Activated CD4-positive, CD25-positive, alpha-beta regulatory T cell treated with anti-CD3 and anti-CD28 coated beads, Interleukin-2, amount 50 U/mL, for 24 hours (primary cell): ENCODE measurements at places on chromosomes 1 and 21.
A peak's percentile ranks its signal among the peaks of the same experiment; 100 is the strongest.

DNA sequence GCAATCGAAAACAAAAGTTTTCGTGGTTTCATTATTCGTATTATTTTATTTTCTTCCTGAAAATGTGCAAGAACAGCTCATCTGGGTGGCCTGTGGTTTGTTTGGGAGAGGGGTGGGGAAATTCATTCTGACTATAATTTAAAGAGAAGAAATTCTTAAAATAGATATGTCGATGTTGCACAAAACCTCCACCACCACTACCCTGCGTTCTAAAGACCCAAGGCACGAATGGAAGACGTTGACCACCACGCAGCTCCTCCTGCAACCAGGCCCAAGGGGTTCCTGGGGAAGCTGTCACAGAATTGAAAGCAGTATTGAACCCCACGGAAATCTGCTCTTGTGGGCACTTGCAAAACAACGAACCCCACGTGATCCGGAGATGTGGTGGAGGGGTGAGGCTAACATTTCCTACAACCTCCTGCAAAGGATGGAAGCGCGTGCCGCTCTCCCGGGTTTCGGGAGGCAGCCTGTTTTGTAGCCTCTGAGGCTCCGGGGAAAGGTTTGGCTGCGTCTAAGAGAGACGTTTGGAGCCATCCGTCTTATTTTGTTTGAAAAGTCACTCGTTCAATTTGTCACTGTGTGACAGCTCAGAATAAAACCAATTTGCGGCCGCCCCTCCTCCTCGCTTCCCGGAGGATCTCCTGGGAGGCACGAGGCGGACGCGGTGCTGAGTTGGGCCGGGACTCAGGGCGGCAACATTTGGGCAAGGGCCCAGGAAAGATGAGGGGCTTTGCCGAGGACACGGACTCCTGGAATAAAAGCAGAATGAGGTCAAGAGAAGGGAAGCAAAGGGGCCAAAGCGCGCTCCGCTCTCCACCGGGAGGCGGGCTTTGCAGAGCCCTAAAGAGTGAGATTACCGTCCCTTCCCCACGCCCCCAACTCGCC is 810 bp upstream of the HLX start:
- no peak for ATAC-seq

DNA sequence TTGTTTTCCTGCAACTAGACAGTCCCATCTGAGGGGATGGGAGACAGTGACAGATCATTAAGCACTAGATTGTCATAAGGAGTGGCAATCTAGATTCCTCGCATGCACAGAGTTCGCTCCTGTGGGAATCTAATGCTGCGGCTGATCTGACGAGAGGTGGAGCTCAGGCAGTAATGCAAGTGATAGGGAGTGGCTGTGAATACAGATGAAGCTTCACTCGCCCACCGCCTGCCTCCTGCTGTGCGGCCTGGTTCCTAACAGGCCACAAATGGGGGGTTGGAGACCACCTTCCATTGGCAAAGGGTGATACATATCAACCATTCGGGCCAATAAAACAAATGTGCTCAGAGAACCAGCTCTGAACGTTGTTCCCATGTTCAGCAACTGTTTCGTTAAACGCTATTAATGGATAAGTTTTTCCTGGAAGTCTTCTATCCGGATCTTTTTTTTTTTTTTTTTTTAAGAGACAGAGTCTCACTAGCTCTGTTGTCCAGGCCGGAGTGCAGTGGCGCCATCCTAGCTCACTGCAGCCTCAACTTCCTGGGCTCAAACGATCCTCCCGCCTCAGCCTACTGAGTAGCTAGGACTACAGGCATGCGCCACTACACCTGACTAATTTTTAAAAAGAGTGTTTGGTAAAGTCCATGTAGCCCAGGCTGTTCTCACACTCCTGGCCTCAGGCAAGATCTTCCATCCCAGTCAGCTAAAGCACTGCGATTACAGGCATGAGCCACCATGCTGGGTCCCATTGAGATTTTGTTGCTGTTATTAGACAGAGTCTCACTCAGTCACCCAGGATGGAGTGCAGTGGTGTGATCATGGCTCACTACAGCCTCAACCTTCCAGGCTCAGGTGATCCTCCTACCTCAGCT is 8.7 kb upstream of the RSRP1 start:
- no peak for ATAC-seq

DNA sequence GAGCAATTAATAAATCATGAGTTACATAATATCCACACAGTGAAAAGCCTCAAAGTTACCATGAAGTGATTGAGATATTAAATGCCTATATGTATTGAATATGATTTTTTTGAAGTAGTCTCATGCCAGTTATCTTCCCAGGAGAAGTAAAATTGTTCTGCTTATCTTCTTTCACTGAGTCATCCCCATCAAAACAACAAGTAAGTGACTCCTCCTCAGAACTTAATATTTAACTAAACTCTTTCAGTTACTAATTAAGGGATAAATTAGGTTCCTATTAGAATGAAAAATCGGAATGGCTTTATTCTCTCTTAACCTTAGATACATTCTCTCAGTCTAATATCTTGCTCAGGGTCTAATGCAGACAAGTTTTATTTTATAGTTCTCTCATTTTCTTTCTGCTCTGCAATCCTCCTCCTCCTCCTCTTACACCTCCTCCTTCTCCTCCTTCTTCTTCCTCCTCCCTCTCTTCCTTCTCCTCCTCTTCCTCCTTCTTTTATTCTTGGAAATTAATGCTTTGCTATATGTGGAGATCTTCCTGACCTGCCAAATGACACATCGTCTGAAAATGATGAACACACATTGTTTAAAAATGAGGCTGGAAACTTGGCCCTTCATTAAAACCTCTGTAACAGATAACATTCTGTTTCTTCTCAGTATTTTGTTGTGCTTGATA is 110.9 kb downstream of the RUNX1 start:
- ATAC-seq = no peak

DNA sequence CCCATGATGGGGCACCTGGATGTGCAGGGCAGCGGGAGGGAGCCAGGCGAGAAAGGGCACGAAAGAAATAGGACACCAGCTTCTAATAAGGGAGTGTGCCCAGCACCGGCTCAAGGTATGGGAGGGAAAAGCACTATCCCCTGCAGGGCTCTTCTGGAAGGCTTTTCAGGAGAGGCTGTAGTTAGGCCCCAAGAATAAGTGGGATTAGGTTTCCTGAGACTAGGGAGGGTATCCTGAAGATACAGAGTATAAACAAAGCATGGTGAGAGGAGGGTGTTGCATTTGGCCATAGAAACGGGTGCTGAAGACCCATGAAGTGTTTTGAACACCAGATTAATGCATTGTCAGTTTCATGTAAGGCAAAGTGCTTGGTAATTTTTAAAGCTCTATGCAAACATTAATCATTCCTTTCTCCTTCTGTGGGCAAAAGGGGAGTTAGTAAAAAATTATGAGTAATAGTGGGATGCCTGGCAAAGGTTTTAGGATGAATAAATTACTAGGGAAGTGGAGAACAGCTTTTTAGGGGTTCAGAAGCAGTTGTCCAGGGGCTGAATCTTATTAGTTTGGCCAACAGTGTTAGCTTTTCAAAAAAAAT is 74.0 kb downstream of the SYT6 start:
- no peak for ATAC-seq

DNA sequence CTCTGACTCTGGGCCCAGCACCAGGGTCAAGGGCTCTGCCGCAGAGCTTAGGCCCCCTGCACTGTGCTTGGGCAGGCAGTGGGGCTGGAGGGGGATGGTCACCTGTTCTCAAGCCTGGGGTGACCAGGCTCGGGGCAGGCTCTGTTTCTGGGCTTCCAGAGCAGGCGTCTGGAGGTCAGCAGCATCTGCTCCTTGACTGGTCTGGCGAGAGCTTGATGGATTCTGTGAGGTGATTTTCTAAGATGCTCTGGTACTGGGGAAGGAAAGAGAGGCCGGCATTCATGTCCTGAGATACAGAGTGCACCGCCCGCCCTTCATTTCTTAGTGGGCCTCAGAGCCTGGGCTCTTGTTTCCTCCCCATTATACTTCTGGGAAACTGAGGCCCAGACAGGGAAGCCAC is 24.5 kb downstream of the RAB7B start:
- no peak for ATAC-seq

GRCh38 chr21:33478935-33479678 is 667 bp downstream of the TMEM50B start:
- peak; percentile 5 for ATAC-seq

GRCh38 chr1:30735124-30735523 is 11.7 kb upstream of the MATN1 start:
- ATAC-seq = no peak

- ATAC-seq = no peak
Measured at GRCh38 chr1:118306851-118307250, 121.8 kb upstream of the SPAG17 start.

GRCh38 chr1:178871551-178872320 is 859 bp upstream of the ANGPTL1 start:
- no peak for ATAC-seq

- no peak for ATAC-seq
Measured at GRCh38 chr1:20212085-20212684, 25.9 kb upstream of the PLA2G2C start.

DNA sequence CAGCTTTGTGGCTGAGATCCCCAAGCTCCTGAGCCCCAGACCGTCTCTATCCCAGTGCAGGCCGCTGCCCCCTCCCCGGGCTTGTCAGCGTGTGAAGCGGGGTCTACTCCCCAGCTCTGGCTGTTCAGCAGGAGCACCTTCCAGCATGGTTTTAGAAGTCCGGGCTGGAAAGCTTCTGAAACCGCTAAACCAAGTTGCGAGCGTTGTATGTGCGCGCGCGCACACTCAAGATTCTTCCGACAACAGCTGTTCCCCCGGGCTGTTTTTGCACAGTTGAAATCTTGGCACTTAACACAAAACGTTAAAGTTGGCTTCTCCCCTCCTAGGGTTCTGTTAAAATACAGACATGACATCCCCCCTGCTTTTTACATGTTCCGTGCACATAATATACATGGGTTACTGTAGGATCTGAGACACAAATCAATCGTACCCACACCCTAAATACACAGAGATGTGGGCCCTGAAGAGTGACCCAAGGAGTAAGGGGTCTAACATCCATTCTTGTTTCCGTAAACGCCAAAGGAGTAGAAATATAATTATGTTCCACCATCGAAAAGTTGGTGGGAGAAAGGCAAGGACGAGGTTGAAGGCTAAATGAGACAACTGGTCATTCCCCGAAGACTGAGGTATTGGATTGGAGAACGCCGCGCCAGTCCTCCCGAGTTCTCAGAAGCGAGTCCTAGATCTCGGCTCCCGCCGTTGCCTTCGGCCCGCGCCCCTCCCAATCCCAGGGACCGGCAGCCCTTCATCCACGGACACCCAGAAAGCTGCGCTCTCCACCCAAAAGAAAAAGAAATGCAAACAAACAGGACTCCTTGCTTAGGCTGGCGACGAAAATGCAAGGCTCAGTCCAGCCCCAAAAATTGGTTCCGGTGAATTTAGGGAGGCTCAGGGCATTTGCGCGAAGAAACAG is 1.3 kb downstream of the TBX15 start:
- ATAC-seq = no peak

DNA sequence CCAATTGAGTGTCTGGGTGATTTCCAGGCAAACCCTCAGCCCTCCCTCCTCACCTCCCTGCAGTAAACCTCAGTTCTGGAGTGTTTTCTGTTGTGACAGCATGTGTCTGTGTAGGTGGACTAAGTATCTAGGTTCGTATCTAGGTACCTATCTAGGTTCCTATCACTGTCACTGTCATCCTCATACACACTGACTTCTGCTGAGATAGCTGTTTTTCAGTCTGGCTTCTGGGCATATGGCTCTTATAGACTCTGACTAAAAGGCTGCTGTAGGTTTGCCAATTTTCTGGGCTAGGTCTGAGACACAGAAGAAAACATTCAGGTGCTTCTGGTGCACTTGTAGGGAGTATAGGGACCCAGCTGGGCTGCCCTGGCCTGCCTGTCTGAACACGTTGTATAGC is 8.1 kb upstream of the TRIM67 start:
- ATAC-seq = no peak

GRCh38 chr1:200154069-200154767 is 126.7 kb downstream of the NR5A2 start:
- peak; percentile 82 for ATAC-seq

GRCh38 chr1:173503391-173503790 is 26.3 kb downstream of the PRDX6 start:
- ATAC-seq = no peak

GRCh38 chr1:26717017-26717491 is 21.2 kb downstream of the ARID1A start:
- ATAC-seq = no peak
